ENCODE measurements at places on chromosomes 1 and 21.
A peak's percentile ranks its signal among the peaks of the same experiment; 100 is the strongest.

DNA sequence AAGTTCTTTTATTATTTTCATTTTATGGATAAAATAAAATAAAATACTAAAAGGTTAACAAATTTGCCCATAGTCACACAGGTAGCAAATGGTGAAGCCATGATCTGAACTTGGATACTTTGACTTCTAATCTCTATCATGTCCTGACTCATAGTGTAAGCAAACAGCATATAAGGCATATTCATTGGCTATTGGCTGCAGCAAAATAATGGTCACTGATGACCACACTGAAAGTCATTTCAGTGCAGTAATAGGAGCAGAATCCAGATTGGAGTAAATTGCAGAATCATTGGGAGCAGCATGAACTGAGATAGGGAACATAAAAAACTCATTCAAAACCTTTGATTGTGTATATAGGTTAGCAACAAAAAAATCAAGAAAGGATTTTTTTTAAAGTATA lies 262.9 kb downstream of the PLA2G4A start:
- no peak for DNase-seq

- peak; percentile 54 for DNase-seq
Measured at GRCh38 chr1:169941982-169942830, 48.5 kb upstream of the SCYL3 start.

- no peak for DNase-seq
Measured at GRCh38 chr1:16367968-16368890, 1.2 kb downstream of the SZRD1 start.

GRCh38 chr1:107777664-107778047 lies 187.3 kb downstream of the VAV3 start:
- no peak for DNase-seq

GRCh38 chr1:67429011-67429527 lies 1.1 kb downstream of the SERBP1 start:
- DNase-seq = no peak

DNA sequence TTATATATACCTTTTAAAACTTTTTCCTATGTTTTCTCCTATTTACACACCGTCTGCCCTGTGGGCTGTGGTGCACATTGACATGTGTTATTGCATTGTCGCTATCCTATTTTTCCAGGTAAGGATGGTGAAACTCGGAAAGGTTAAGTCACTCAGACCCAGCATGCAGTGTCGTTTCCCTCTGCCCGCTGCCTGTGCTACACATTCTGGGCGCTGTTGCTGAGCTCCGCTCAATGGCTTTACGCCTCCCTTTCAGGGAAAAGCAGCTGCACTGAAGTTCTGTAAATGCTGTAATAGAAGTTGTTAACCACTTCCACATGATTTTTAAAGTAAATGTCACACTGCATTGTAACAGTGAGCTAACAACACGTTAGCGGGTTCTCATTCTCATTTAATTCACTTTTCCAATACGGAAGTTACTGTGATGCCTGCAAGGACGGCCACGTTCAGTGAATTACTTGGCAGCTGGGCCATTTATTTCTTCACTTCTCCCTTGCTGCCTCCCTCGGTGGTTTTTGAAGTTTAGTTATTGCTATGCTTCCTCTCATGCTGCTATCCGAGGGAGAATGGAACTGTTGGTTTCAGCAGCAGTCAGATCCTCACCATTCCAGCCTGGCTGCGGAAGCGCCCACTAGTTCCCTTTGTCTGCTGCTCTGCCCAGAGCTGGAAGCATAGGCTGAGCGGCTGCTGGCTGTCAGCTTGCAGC lies 288.7 kb downstream of the SPATA17 start:
- DNase-seq = peak; percentile 3

- no peak for DNase-seq
Measured at GRCh38 chr1:173415490-173415889, 61.6 kb upstream of the PRDX6 start.
